Activated T-helper 17 cell treated with anti-CD3 and anti-CD28 coated beads, Interleukin-2, amount 50 U/mL, for 72 hours (primary cell): ENCODE measurements at places on chromosomes 3 and 15.
A peak's percentile ranks its signal among the peaks of the same experiment; 100 is the strongest.

DNA sequence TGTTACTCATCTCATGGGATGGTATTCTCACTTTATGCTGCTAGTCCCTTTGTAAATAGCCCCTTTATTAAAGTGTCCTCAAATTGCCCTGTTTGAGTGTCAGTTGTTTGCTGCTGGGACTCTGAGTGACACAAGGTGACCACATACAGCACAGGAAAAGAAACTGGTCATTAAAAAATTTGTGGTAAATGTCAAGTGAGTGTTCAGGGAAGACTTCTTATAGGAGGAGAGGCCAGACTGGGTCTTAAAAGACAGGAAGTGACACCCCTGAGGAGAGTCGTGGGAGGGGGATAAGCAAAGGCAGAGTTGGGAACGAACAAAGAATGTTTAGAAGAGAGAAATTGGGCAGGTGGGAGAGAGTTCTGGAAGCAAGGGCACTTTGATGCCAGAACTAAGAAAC is 35.2 kb downstream of the CCR3 start:
- ATAC-seq, result no peak

DNA sequence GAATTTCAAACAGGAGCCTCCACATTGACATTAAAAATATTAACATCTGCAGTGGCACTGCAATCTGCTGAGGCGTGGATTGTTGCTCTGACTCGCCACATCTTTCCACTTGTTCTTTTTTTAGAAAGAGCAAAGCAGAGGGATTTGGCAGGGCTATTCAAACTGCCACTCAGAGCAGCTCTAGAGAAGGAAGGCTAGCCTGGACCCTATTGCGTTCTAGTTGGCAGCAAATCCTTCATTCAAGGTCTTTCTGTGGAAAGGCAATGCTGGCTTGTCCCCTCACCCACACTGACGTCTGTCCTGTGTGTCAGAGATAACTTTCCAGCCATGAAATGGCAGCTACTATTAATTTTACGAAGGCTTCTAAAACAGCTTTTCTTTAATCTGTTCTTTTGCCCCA is 483.2 kb upstream of the SGO1 start:
- no peak for ATAC-seq

GRCh38 chr15:69906256-69907185 is 191.2 kb downstream of the TLE3 start:
- ATAC-seq, result no peak

DNA sequence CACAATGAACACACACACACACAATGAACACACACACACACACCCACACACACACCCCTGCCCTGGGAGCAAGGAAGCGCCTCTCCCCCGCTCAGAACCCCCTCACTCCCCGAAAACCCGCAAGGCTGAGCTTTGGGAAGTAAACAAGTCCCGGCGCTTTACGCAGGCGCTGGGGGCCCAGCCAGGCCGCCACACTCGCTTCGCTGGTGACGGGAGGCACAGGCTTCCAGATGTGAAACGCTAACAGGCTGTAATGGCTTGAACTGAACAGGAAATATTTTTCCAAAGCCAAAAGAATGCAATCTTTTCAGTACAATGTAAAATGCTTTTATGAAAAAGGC is 122.7 kb upstream of the IGF1R start:
- no peak for ATAC-seq

DNA sequence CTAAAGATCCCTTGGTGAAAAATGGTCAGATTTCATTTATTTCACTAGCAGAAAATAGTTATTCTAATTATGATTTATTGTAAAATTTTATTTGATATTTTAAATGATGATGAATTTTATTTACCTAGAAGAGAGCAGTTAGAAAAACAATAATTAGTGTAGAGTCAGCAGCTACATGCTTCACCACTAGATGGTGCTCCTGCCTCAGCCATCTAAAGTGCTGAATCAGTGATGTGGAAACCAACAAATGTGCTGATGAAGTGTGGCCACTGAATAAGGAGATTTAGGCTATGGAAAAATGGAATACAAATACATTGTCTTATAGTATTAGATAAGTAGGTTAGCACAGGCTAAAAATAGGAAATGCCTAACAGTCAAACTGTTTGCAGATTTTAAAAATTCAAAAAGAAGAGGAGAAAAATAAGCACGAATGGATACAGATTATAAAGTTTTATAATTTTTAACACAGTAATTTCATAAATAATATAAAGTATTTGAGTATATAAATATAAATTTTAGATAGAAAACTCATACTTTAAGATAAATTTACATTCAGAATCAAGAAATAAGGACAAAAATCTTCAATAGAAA is 109.8 kb downstream of the PPP2R3A start:
- peak; percentile 58 for ATAC-seq

- no peak for ATAC-seq
Measured at GRCh38 chr15:87470923-87471322, 785.6 kb downstream of the NTRK3 start.

GRCh38 chr15:60301024-60301423 is 96.8 kb downstream of the ANXA2 start:
- ATAC-seq, result peak; percentile 18

DNA sequence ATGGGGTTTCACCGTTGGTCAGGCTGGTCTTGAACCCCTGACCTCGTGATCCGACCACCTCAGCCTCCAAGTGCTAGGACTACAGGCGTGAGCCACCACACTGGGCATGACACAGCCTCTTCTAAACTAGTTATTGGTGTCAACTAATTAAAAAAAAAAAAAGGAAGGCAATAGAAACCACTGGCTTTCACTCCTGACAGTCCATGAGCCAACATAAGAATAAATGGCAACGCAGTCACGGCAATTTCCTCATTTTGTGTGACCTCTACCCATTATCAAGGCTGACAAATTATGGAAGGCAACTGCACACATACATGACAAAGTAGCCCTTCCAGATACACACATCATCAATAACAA is 5.9 kb downstream of the ARHGEF3 start:
- ATAC-seq, result no peak

DNA sequence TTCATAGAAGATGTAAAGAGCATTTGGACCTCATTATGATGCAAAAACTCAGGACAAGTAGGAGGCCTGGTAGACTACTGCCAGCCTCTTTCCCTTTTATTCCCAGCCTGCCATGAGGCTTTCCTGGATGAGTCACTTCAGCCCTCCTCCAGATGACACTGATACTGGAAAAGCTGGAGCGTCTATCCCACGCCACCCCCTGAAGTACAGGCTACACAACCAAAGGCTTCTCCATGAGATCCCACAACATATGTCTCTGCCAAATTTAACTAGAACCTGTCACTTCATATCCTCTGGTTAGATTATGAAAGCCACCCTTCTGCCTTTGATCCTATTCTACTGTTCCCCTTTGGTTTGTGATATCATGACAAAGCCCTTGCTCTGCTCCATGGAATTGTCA is 56.1 kb upstream of the CPNE4 start:
- ATAC-seq, result no peak

DNA sequence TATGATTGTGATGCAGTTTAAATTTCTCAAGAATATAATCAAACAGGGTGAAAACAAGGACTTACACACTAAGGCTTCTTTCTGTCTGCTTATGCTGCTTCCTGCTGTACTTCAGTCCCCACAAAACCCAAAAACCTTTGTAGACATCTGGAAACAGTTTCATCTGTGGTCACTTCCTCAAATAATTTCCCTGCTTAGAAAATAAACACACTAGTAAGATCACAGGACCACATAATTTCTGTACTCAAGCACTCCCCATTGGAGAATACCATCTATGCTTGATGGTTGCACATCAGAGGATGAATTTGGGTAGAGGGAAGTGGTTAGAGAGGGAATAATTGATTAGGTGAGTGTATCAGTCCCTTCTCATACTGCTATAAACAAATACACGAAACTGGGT is 266.2 kb downstream of the LSAMP start:
- no peak for ATAC-seq

GRCh38 chr3:184168363-184169120 is 6.1 kb upstream of the AP2M1 start:
- ATAC-seq, result no peak

DNA sequence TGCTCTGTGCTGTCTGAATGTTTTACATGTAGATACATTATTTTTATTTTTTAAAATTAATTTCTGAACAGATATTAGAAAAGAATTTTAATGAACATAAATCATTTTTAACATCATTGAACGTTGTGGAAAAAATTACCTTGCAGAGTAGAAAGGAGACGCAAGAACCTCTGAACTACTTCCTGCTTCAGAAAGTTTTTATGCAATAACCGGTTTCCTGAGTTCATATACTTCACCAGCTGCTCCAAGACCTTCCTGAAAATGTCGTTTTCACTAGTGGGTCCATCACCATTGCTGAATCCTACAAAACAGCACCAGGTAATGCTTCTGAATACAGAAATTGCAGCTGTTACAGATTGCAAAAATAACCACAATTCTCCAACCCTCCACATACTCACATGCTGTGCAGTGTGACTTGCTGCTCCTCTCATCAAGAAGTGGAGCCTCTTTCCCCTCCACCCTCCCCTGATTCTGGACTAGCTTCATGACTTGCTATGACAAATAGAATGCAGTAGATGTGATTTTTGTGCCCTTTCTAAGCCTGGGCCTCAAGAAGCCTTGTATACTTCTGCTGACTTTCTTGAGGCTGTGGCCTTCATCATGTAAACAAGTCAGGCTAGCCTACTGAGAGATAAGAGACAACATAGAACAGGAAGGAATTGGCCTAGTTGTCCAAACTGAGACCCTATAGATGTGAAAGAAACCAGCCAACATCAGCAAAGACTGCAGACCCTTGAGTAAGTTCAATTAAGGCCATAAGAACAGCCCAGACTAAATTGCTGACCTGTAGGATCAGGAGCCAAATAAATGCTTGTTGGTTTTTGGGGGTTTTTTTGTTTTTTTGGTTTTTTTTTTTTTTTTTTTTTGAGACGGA is 80.4 kb downstream of the TRANK1 start:
- no peak for ATAC-seq

DNA sequence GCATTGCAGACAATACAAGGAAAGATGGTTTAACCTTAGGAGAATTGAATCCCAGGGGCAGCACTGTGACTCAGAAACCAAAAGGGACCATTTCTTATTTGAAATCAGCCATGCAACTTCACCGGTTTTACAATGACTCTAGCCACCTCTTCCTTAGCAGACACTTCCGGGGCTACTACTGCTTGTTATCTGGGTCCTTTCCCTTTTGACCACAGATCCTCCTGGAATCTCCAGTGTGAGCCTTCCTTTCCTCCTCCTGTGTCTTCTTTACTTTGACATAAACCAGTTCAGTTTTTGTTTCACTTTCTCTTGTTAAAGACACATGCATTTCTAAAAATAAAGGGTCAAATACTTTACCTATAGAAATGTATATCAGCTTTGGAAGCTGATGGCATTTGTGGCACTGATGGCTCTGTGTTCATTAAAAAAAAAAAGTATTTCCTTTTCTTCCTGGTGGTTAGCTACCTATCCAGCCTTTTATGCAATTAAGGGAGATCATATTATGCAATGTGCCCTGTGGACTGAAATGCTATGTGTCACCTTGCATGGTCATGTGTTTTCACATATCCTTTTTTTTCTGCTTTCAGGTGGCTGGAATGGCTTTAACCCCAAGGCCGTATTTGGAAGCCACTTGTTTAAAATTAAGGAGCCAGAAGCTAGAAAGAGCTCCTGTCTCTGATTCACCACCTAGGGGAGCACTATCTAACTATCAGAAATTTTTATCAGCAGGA is 296.2 kb downstream of the CHL1 start:
- ATAC-seq, result no peak

GRCh38 chr3:180358179-180358578 is 243.8 kb upstream of the TTC14 start:
- ATAC-seq, result no peak
